Gastroesophageal sphincter (tissue), 4 donors: ENCODE measurements at places on chromosomes 3 and 15.

- no peak for ATAC-seq
Measured at GRCh38 chr15:39502082-39502447, 78.8 kb upstream of the THBS1 start.

- no peak for ATAC-seq
Measured at GRCh38 chr3:113548501-113548900, 16.1 kb downstream of the SIDT1 start.

- ATAC-seq, result no peak
Measured at GRCh38 chr3:127964053-127964452, 49.0 kb downstream of the KBTBD12 start.

DNA sequence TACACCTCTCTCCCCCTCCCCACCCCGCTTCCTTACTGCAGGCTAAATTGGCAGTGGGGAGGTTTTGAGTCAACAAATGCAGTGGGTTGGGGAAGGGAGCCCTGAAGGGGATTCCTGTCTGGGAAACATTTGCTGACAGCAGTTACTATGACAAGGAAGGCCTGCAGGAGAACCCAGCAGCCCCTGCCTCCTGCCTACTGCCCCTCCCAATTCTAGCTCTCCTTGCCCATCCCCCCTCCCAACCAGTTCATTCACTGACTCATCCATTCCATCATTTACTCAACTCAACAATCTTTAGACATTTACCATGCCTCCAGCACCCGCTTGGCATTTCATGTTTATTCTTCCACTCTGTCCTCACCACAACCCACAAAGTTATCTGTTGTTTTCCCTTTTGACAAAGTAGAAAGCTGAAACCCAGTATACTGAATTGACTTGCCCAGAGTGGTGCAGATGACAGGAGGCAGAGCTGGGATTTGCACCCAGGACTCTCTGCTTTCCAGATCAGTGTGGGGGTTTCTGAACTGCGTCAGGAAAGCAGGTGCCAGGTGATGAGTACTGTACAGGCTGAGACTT lies 75.0 kb downstream of the MAGEF1 start:
- no peak for ATAC-seq
